ENCODE measurements at places on chromosomes 7 and 10.
A peak's percentile ranks its signal among the peaks of the same experiment; 100 is the strongest.

GRCh38 chr10:48555310-48556042, 49.4 kb downstream of the ARHGAP22 start:
- no peak for DNase-seq

DNA sequence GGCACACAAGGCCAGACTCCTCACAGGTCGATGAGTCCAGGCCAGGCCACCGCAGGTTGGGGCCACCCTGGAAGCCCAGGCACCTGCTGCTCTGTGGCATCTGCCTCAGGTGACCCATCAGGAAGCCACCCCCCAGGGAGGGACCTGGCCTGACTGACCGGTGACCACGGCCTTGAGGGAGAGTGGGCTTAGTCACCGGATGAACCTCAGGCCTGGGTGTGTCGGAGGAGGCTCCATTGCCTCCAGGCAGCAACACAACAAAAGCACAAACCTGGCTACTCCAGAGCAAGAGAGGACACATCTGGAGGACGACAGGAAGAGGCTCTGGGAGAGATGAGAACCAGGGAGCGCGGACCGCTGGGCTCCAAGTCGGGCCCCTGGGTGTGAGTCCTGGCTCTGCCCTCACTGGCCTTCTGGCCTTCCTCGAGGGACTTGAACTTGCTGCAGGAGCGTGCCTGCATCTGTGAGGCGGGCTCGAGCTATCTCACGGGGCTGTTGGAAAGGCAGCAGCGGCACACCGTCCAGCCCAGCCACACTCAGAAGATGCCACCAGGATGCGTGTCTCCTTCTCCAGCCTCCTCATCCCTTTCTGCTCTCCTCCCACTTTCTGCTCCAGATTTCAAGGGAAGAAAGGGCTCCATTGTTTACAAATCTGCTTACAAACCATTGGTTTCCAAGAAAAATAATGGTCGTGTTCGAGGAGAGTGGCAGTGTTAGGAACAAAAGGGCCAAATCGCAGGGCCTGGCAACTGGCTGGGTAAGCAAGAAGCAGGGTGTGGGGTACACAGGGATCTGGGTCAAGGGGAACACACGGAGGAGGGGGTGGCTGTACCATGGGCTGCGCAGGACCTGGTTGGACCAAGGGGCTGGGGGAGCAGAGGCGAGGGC, 152.9 kb downstream of the ADAM12 start:
- peak; percentile 15 for DNase-seq

- no peak for DNase-seq
Observed at GRCh38 chr10:72264536-72264935, 9.2 kb upstream of the DDIT4 start.

DNA sequence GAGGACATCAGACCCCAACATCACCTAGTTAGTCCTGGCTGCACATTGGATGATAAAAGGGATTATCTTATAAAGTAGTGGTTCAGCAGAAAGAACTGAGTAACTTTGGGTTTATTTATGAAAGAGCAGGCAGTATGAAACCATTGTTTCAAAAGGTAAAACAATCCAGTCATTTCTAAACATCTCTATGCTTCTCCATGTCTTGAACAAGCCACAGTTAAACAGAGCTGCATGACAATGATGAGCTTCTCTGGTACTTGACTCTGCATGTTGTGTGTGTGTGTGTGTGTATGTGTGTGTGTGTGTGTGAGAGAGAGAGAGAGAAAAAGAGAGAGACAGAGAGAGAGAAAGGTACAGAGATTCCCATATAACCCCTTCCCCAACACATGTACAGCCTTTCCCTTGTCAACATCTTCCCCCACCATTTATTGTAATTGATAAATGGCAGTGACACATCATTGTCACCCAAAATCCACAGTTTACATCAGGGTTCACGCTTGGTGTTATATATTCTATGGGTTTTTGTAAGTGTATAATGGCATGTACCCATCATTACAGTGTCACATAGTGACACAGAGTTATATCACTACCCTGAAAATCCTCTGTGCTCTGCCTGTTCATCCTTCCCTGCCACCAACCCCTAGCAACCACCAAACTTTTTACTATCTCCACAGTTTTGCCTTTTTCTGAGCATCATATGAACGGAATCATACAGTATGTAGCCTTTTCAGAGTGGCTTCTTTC, 32.8 kb upstream of the SLC18A3 start:
- no peak for DNase-seq

DNA sequence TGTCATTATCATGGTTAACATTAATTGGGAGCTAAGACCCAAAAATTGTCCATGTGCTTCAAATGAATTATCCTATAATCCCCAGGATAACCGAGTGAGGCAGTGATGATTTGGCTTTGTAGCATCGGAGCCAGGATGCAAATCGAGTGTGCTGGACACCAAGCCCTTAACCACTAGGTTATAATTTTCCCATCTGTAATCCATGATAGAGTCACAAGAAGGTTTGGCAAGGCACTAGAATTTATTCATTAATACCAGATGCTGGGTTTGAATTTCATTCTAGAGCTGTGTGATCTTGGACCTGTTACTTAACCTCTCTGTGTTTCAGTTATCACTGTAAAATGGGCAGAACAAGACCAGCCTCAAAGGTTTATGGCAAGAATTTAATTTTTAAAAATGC, 21.0 kb upstream of the ITGB1 start:
- no peak for DNase-seq

GRCh38 chr7:73682745-73683055, 553 bp downstream of the DNAJC30 start:
- no peak for DNase-seq

DNA sequence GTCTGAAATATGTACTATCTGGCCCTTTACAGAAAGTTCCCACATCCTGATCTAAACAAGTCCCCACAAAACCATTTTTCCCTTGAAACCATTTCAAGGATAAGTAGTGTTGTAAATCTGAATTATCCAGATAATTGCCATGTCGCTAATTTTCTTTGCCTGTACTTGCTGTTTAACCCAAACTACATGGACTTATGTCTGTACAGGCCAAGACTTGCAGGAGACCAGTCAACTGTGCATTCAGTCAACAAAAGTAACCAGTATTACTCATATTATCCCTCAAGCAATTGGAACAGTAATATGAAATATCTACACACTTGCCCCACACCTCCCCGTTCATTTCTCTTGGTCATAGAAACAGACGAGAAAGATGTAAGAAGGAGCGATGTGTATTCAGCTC, 347.8 kb upstream of the NFE2L3 start:
- DNase-seq, result no peak

DNA sequence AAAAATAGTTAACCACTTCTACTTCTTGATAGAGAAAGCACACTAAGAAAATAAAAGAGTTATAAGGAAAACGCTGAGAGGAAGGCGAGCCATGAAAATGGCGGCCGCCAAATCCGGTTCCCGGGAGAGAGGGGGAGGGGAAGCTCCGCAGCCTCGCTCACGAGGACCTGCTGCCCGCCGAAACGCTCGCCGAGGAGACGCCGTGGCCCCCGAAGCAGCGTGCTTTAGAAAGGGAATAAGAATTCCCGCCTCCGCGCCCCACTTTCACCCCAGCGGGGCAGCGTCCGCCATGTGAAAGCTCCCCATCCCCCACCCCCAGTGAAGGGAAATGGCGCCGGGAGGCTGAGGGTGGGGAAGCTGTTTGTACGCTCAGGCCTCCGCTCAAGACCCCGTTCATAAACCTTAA, 505 bp downstream of the HNRNPA2B1 start:
- DNase-seq, result peak; percentile 79

GRCh38 chr7:113159746-113160339, 41.5 kb upstream of the SMIM30 start:
- no peak for DNase-seq

- DNase-seq, result no peak
Observed at GRCh38 chr10:839550-840205, 91.8 kb downstream of the LARP4B start.

DNA sequence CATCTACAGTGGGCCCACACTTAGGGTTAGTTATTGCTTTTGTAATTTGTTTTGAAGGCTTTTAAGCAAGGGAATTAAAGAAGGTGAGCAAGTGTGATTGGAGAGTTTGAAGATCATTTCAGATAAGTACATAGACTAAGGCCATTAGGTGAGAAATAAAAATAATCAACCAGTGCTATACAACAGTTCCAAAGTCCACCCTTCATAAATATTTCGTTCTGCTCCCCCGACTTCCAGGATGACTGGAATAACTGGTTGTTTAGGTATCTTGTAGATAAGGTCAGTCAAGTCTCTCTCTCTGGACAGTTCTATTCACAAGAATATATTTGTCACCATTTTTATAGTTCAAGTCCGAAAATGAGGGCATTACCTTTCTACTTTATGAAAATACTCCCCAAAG, 98.0 kb upstream of the MBL2 start:
- DNase-seq, result no peak

- DNase-seq, result no peak
Observed at GRCh38 chr10:95333997-95334804, 43.4 kb upstream of the PDLIM1 start.

DNA sequence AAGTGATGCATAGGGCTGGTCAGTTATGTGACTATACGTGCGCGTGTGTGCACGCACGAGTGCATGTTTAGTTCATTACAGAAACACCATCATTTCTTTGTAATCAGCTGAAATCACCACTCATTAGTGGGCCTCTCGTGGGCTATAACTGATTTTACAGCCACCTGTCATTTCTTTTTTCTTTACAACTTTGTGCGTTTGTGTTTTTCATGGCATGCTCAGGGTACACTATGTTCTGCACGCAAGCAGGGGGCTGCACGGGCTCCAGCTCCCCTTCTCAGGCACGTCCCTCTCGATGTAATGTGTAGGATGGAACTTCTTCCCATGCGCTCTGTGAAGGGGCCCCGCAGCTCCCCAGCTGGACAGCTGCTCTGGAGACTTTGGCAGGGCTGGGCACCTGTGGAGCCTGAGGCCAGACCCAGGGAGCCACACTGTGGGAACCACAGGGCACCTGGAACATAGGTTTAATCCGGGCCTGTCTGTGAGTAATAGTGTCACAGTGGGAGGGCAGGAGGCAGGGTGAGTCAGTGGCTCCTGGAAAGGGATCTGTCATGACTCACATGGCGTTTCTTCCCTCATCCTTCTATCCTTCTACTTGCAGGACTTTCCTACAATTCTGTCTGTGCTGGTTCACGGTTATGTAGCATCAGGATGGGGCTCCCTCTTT, 4.9 kb downstream of the GCK start:
- no peak for DNase-seq

GRCh38 chr7:83575436-83575835, 73.5 kb downstream of the SEMA3E start:
- no peak for DNase-seq

DNA sequence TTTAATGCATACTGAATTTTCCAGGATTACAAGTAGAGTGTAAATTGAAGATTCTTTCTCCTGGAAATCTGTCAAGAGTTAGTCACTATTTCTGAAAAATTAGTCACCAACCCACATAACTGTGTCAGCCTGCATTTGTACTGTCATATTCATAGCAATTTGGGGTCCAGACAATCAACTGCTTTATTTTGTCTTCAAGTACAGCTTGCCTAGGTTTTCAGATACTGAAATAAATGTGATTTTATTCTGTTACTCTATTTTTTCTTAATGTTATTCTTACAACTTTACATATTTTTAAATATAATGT, 55.1 kb downstream of the CUBN start:
- DNase-seq, result no peak

DNA sequence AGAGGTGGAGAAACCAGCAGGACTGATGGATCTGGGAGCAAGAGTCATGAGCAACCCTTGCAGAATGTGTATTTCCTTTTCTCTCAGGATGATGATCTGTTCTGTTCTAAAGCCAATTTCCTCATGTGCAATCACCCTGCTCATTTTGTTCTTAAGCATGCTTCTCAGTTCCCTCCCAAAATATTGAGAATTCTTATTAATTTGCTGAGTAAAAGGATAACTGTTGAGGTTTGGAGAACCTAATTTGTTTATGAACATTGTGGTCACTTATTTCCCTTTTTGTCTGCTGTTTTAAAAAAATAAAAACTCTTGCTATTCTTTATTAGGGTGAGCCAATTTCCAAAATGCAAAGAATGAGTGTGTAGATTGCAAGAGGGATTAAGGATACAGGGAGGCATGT, 106.8 kb downstream of the APBB1IP start:
- no peak for DNase-seq

DNA sequence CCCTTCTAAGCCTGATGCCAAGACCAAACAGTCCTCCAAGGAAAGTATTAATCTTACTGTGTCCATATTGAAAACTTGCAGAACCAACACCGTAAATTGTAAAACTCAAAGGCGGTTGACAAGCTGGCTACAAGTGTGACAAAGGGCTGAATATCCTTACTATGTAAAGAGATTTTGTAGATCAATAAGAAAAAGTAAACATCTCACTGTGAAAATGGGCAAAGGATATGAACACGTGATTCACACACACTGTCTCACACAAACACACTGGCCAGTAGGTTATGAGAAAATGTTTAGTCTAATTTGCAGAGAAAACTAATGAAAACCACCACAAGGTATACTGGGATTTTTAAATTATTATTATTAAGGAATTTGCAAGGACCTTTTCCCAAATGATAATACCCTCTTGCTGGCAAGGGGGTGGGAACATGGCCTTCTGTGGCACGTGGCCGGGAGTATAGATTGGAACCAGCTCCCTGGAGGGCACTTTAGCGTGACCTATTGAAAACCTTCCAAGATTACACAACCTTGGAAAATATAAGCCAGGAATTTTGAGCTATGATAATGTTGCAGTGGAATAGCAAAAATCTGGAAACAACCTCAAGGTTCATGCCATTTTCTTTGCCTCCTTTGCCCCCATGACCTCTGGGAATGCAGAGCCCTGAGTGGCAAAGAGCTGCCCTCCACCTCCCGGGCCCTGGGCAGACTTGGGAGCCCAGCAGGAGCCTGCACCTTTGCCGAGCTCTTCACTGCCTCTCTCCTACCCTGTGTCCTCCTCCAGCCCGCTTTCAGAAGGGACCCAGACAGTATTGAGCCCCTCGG, 26.2 kb upstream of the SLC29A3 start:
- DNase-seq, result no peak

GRCh38 chr7:51973939-51974338, 657.3 kb upstream of the COBL start:
- DNase-seq, result no peak

DNA sequence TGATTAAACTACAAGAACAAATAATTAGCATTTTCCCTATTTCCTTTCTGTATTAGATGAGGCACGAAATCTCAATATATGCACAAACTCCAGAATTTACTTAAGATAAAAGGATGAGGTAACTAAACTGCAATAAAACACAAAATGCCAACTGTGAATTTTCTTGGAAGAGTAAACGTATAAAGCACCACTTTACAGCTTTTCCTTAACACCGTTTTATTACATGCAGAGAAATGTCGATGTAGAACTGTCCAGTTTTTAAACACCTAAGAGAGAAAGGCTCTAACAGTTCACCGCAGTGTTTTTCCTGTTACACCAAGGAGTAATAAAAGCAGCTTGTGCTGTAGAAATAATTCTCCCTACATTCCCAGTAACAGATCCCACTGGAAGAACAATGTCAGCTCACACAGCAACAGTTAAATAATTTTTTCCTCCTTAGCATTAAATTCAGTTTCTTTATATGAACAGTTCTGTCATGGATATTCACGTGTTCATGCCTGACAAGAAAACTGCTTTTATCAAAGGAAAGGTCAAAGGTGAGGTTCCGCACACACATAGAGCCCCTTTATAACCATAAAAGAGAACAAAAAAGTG, 52.0 kb downstream of the MINDY3 start:
- DNase-seq, result no peak

- DNase-seq, result no peak
Observed at GRCh38 chr7:25353196-25353595, 124.9 kb upstream of the NPVF start.

- no peak for DNase-seq
Observed at GRCh38 chr10:99369126-99369525, 40.0 kb downstream of the CNNM1 start.

- DNase-seq, result no peak
Observed at GRCh38 chr10:1396297-1396635, 340.1 kb downstream of the WDR37 start.
